Iris pigment epithelial cell (primary cell): ENCODE measurements at places on chromosomes 6 and 20.

GRCh38 chr20:57006411-57007170, 259.9 kb downstream of the BMP7 start:
- no peak for DNase-seq

DNA sequence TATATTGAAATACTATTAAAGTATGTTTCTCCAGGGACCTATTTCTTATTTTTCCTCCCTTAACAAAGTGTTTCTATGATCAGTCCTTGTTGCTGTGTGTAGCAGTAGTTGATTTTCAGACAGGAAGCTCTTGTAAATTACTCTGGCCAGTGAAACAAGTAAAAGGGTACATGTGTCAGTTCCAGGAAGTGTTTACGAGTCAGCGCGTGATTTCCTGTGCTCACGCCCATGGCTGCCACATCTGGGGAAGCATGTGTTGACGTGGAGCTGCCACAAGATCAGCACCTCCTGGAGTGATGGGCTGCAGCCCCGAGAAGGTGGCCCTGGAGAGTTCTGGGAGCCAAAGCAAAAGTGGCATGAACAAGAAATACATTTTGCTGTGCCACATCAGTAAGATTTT, 38.6 kb upstream of the GGTLC1 start:
- no peak for DNase-seq

- DNase-seq, result no peak
These were observed 267.0 kb downstream of the SLC35F1 start for GRCh38 chr6:118174071-118174470.

- no peak for DNase-seq
These were observed 14.5 kb downstream of the TMX4 start for GRCh38 chr20:8005033-8005432.

- no peak for DNase-seq
These were observed 30.8 kb downstream of the SIM1 start for GRCh38 chr6:100433726-100434435.

DNA sequence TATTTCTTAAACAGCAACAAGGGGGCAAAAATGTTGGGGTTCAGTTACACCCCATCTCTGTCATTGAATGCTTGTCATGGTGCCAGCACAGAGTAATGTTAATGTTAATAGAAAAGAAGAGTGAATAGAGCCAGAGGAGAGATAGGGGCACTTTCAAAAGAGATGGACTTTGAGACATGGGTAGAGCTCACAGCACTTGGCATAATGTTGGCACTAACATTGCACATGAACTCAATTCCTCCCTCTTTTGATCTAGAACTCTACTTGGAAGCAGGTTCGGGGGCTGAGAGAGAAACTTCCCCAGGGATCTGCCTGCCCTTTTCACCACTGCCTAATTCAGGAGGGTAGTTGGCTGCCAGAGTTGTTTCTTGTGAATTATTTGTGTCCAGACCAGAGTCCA, 284.6 kb upstream of the PRND start:
- DNase-seq, result no peak

- DNase-seq, result no peak
These were observed 44.4 kb downstream of the BMP7 start for GRCh38 chr20:57221916-57222630.

DNA sequence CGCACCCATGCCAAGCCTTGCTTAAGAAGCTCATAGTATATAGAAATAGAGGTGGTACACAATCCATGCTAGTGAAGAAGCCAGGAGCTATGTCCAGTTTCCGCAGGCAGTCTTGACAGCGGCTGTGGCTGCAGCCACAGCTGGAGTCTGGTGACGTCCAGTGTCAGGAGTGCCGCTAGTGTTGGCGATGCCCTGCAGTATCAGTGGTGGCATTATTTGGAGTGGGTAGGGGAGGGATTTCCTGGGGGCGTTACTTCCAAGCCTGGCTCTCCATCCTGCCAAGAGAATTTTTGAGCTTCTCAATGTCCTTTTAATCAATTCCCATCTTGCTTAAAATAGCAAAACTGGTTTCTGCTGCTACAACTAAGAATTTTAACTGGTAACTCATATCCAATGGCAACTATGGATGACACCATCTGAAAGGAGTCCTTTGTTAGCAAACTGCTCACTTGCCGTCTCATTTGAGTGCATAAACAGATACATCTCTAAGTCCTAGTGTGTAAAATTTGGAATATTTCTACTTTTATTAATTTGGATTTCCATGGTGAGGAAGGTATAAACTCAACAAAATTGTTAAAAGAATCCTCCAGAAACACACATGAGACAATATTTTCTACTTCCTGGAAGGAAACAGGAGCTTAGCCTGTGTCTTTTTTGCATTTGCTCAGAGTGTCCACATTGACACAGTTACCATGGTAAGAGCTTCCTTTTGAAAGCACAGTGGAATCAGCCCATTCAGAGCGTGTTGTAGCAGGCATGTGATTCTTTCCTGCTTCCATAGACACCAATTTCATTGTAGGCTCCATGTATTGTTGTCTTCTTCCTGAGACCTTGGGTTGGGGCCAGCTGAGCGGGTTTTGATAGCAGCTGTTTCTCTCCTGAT, 44.6 kb upstream of the PXDC1 start:
- DNase-seq, result no peak

GRCh38 chr20:59770851-59771250, 162.6 kb downstream of the SYCP2 start:
- no peak for DNase-seq

DNA sequence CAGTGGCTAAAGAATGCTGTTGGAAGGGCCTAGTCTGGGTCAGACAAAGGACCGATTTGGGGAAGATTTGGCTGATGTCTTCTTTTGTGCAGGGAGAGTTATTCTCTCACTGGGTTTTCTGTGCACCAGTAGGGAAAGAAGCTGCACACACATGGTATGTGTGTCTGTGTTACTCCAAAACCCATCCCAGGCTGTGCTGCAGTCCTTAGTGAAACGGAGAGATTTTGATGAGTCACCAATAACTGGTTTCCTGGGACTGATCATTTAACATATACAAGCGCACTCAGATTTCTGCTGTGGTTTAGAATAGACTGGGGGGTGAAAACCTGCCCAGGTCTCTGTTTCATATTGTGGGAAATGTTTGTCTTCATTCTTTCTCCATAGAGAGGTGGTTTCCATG, 1049.8 kb downstream of the KIF16B start:
- no peak for DNase-seq

DNA sequence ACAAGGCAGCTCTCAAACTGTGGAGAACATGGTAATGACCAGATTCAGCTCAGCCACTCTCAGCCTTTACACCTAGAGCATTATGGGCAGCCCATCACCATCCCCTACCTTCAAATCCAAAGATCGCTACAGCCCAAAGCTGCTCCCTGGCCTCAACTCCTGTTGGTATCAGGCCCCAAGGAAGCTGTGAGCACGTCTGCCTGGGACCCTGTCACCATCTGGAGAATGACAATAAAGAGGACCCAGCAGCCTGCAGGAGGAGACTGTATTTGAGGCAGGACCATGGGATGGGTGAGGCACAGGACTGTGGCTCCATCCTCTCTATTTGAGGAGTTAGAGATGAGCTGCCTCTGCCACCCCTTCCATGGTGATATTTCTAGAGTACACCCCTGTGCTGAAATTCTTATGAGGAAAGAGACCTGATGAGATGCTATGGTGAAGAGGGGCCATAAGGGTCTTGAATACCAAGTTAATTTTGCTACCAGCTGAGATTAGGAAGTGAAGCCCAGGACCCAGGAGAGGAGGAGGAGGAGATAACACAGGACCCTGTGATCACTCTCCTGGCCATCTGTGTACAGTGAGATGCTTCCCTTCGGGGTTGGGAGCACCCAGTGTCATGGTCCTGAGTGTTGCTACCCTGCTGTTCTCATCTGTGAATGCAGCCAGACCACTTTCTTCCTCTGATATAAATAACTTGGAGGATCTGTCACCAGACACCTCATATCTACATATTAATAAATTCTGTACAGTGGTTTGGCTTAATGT, 19.6 kb upstream of the MICB start:
- no peak for DNase-seq

- peak; percentile 28 for DNase-seq
These were observed 74.4 kb upstream of the FOXC1 start for GRCh38 chr6:1535295-1535694.

DNA sequence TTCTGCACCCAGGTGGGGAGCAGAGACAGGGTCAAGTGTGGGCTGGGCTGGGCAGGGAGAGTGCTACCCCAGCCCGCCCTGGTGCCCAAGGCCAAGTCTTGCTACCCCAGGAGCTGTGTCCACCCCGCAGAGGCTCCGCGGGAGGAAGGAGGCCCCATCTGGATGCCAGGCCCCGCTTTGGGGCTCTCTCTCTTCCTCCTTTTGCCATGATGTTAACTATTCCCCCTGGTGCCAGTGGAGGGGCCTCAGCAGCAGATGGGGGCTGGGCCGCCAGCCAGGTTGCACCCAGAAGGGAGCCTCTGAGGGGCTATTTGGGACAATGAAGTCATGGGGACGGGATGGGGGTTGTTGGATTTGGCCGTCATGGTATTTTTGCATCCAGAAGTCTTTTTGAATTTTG, 9.3 kb downstream of the SLC17A9 start:
- no peak for DNase-seq

GRCh38 chr6:38671885-38672467, 31.0 kb downstream of the GLO1 start:
- DNase-seq, result peak; percentile 70

DNA sequence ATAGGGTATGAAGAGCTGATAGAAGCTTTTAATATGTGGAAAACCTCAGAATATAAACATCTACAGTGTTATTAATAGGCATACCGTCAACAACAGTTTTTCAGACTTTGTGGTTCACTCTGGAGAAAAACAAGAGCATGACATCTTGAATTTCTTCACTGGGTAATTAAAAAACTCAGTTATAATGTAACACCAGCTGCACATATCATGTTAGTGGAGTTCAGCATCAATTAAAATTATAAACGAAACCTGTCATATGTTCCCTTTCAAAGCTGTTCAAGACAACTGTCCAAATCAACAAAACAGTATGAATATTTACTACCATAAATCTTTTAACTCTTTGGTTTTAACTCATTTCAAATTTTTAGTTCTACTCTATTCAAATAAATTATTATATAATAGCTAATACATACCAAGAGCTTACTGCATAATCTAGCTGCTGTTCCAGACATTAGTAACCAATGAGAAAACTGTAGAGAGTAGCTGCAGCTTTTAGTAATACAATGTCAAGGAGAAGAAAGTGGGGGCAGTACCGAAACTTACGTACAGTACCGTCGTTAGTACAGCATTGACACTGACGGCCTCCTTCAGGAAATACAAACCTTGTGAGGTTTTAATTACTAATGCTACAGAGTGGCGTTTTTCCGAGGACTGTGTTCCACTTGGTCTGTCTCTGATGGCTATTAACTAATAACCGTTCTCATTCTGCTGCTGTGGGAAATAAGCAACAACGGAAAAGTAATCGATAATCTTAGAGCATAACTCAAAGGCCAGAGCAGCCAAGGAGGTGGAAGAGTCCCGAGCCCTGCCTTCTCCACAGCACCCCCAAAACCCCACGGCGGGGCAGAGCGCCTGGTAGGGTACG, 532 bp upstream of the PM20D2 start:
- peak; percentile 42 for DNase-seq

- no peak for DNase-seq
These were observed 55.9 kb upstream of the TRAF3IP2 start for GRCh38 chr6:111661541-111662061.

GRCh38 chr6:79238919-79239318, 4.4 kb upstream of the HMGN3 start:
- DNase-seq, result no peak

GRCh38 chr6:170260686-170261085, 30.2 kb downstream of the DLL1 start:
- no peak for DNase-seq

- no peak for DNase-seq
These were observed 10.0 kb downstream of the MBOAT1 start for GRCh38 chr6:20202324-20202658.

GRCh38 chr6:128848212-128848935, 34.6 kb upstream of the LAMA2 start:
- peak; percentile 14 for DNase-seq

GRCh38 chr6:149045404-149045803, 272.1 kb upstream of the TAB2 start:
- no peak for DNase-seq
